Ovary (tissue), 10 donors: ENCODE measurements at places on chromosomes 1 and 21. TPM values are rescaled to one million over a fixed set of nuclear protein-coding genes. Genes with fewer than 3 reads are reported as not detected.
A peak's percentile ranks its signal among the peaks of the same experiment; 100 is the strongest.

Gene STK40
- total RNA-seq = 86.8 TPM

Gene PAX7
- total RNA-seq = not detected

Gene OR2L3
- total RNA-seq = 0.24 TPM

Gene MCOLN2
- 1.1 TPM for total RNA-seq

Gene KLF17
- not detected for total RNA-seq

Gene CFH
- 95.4 TPM for total RNA-seq

Gene SLC9C2
- total RNA-seq = 0.48 TPM

Gene OR2T35
- not detected for total RNA-seq

DNA sequence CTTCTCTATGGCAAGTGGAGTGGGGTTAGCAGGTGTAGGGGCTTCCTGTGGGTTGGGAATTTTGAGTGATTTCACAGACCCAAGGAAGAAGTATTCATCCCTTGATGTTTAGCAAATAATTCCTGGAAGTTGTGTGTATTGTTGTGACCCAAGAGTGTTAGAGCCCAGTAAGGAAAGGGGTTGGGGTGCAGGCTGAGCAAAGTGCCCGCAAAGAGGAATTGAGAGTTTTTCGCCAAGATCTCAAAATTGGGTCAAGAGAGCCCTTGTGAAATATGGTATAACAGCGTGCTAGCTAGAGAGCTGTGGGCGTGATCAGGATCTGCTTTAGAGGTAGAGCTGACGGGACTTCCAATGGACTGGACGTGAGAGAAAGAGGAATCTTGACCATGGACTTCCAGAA, 73.0 kb upstream of the LAPTM5 start:
- no peak overlapping the region for H3K27ac ChIP-seq
- no peaks in the 10 kb centered on the region for H3K4me1 ChIP-seq
- DNase-seq = no peak
- no peaks in the 10 kb centered on the region for H3K36me3 ChIP-seq
- H3K4me3 ChIP-seq = no peak overlapping the region

DNA sequence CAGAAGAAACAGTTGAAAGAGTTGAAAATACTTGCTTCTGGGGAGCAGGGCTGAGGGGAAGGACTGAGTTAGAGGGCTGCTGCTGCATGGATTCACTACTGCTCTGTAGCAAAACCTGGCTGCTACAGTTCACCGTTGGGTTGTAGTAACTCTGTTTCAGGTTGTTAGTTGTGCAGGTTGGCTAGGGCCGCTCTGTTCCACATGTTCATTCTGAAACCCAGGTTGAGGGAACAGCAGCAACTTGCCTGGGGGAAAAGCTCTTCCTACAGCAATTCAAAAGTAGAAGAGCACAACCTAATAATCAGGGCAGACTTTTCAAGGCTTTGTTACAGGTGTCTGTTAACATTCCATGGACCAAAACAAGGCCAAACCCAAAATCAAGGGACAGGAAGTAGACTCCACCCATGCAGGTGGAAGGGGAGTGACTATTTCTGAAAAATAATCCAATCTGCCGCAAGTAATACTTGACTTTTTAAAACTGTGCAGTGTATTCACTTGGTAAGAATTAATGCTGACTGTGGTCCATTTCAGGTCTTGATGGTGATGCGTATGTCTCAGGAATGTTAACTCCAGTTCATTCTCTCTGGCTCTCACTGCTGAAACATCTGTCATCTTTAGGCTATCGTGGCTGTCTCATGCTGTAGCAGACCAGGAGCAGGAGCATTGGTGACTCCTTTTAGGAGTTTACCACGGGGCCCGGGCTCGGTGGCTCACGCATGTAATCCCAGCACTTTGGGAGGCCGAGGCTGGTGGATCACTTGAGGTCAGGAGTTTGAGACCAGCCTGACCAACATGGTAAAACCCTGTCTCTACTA, 5.1 kb upstream of the PARK7 start:
- DNase-seq = no peak
- no peaks in the 10 kb centered on the region for H3K36me3 ChIP-seq
- no peak overlapping the region for H3K4me3 ChIP-seq
- peaks cover 2% of the 10 kb centered on the region for H3K4me1 ChIP-seq

DNA sequence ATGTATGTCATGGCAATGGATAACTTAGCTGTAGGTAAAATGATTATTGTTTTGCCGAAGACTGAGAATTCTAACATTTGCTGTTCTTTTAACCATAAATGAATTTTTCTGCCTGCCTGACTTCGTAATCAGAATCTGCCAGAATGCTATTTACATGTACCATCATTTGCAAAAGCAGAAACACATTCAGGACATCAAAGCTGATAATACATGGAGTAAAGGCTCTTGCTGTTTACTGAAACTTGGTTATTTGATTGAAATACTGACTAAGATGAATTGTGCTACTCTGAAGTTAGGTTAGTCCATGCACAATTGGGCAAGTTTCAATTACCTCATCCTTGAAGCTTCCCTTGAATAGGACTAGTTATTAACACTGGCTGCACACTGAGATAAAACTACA, 293.8 kb downstream of the PLA2G4A start:
- no peak overlapping the region for H3K27ac ChIP-seq
- no peaks in the 10 kb centered on the region for H3K27me3 ChIP-seq
- H3K36me3 ChIP-seq = no peaks in the 10 kb centered on the region
- H3K4me1 ChIP-seq = no peaks in the 10 kb centered on the region

GRCh38 chr1:230186003-230186863, 119.2 kb downstream of the GALNT2 start:
- no peaks in the 10 kb centered on the region for H3K36me3 ChIP-seq
- no peaks in the 10 kb centered on the region for H3K27me3 ChIP-seq
- H3K27ac ChIP-seq = no peak overlapping the region
- no peak overlapping the region for H3K4me3 ChIP-seq
- no peak for DNase-seq

GRCh38 chr1:161497961-161498360, 7.3 kb upstream of the FCGR2A start:
- no peaks in the 10 kb centered on the region for H3K27me3 ChIP-seq
- no peak for DNase-seq
- no peak overlapping the region for H3K27ac ChIP-seq
- no peak overlapping the region for H3K4me3 ChIP-seq
- H3K36me3 ChIP-seq = no peaks in the 10 kb centered on the region

GRCh38 chr1:112720800-112721199, 5.7 kb upstream of the PPM1J start:
- no peaks in the 10 kb centered on the region for H3K36me3 ChIP-seq
- DNase-seq = no peak
- no peak overlapping the region for H3K4me3 ChIP-seq
- H3K27me3 ChIP-seq = no peaks in the 10 kb centered on the region
- peaks cover 7% of the 10 kb centered on the region for H3K4me1 ChIP-seq

- peaks cover 5% of the 10 kb centered on the region for H3K4me1 ChIP-seq
- no peaks in the 10 kb centered on the region for H3K36me3 ChIP-seq
- H3K27me3 ChIP-seq = no peaks in the 10 kb centered on the region
- DNase-seq = no peak
Observed at GRCh38 chr1:221759436-221759835, 17.5 kb upstream of the DUSP10 start.

GRCh38 chr21:44454747-44455523, at the start of gene LRRC3:
TSS of gene LRRC3 (plus strand) at chr21:44455510. CDS start at chr21:44456645, 1,135 bp downstream.
- H3K27ac ChIP-seq = no peak within 1 kb of the TSS
- peaks cover 9% of the 10 kb centered on the region for H3K4me1 ChIP-seq
- no peaks in the 10 kb centered on the region for H3K36me3 ChIP-seq
- peak; percentile 90 for DNase-seq

GRCh38 chr1:27525296-27526272, 35.6 kb upstream of the WASF2 start:
- peak overlapping the region; percentile 16 for H3K4me3 ChIP-seq
- peaks cover 53% of the 10 kb centered on the region for H3K4me1 ChIP-seq
- H3K36me3 ChIP-seq = no peaks in the 10 kb centered on the region
- H3K27me3 ChIP-seq = no peaks in the 10 kb centered on the region

DNA sequence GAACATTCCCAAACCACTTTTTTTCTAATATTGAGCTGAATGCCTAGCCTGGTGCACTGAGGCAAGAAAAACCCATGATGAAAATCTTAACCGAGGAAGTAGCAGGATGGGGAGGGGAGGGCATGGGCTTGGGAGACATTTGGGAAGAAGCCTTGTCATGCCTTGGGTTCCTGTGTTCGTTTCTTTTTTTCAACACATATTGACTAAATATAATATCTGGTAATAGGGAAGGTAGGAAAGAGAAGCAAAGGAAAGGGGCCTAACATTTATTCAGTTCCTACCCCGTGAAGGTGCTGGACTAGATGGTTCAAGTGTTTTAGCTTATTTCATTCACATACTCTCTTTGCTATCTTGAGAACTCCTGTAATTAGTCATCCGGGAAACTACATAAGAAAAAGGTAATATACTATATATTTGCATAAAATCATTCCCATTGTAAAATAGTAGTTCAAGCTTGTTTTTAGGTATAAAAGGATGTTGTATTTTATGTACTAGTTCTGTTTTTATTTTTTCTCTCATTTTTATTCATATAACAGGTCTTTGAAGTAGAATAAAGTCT, 62.1 kb downstream of the ST3GAL3 start:
- H3K27ac ChIP-seq = no peak overlapping the region
- DNase-seq = no peak
- H3K4me3 ChIP-seq = no peak overlapping the region
- H3K4me1 ChIP-seq = no peaks in the 10 kb centered on the region

- no peaks in the 10 kb centered on the region for H3K36me3 ChIP-seq
- H3K4me3 ChIP-seq = peak overlapping the region; percentile 78
Observed at GRCh38 chr1:155976062-155976912, 2.1 kb downstream of the ARHGEF2 start.

GRCh38 chr1:15236321-15236721, 10.7 kb upstream of the FHAD1 start:
- H3K27me3 ChIP-seq = no peaks in the 10 kb centered on the region
- no peaks in the 10 kb centered on the region for H3K36me3 ChIP-seq
- H3K4me1 ChIP-seq = no peaks in the 10 kb centered on the region
- no peak overlapping the region for H3K27ac ChIP-seq

DNA sequence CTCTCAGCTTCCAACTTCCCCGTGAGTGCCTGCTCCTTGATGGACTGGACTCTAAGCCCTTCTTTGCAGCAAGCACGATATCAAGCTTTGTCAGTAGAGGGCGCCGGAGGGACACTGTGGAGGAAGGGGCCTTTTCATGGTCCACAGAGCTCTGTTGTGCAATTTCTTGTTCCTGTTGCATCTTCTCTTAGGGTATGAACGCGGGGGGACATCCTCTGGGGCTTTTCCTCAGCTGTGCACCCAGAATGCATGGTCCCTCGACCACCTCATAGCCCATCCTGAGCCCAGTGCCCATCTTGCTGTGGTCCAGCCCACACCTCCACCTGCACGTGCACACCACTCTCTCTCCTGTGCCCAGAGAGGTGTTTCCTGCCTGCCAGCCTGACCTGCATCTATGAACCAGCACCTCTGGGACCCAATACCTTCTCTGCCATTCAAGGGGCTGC, 556.8 kb downstream of the PTPRU start:
- no peak overlapping the region for H3K27ac ChIP-seq
- peak; percentile 70 for DNase-seq
- no peak overlapping the region for H3K4me3 ChIP-seq

GRCh38 chr1:222095606-222096475, 354.0 kb upstream of the DUSP10 start:
- H3K36me3 ChIP-seq = no peaks in the 10 kb centered on the region
- H3K27me3 ChIP-seq = no peaks in the 10 kb centered on the region
- no peaks in the 10 kb centered on the region for H3K4me1 ChIP-seq
- peak; percentile 25 for DNase-seq
- H3K27ac ChIP-seq = no peak overlapping the region
- no peak overlapping the region for H3K4me3 ChIP-seq

GRCh38 chr1:107767156-107767582, 197.8 kb downstream of the VAV3 start:
- no peaks in the 10 kb centered on the region for H3K36me3 ChIP-seq
- no peaks in the 10 kb centered on the region for H3K4me1 ChIP-seq
- H3K27ac ChIP-seq = no peak overlapping the region
- no peak overlapping the region for H3K4me3 ChIP-seq
